K562 (cell line): ENCODE measurements at places on chromosomes 6 and 20. TPM values are rescaled to one million over a fixed set of nuclear protein-coding genes. Genes with fewer than 3 reads are reported as not detected.

DNA sequence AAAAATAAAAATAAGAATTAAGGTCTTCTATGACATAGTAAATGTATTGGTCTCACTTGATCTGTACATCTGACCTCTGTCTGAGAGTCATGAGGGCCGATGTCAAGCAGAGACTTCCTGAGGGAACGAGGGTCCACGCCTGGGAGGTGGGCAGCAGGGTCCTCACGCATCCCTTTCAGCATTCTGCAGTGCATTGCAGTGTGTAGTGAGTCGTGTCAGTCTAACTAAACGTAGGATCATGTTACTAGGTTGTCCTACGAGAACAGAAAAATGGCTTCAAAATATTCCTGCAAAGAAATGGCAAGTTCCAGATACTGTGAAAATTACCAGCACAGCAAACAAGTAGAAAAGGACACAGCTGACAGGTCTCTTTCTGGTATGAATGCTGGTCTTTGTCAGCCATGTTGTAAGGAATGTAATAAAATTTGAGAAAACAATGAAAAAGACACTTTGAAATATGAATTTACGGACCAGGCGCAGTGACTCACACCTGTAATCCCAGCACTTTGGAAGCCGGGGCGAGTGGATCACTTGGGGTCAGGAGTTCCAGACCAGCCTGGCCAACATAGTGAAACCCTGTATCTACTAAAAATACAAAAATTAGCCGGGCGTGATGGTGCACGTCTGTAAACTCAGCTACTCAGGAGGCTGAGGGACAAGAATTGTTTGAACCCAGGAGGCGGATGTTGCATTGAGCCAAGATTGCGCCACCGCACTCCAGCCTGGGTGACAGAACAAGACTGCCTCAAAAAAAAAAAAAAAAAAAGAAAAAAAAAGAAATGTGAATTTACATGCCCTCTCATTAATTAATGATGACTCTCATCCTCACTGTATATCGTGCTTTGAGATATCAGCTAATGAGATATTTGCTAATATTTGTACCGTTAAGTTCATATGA, 2.4 kb upstream of the AHCY start:
- DNase-seq: no peak
- H3K4me3 ChIP-seq: no peak overlapping the region
- H3K36me3 ChIP-seq: peaks cover 16% of the 10 kb centered on the region; the same call in 2 of the 3 replicates
- H3K27ac ChIP-seq: no peak overlapping the region
- H3K27me3 ChIP-seq: no peaks in the 10 kb centered on the region

- H3K27ac ChIP-seq: no peak overlapping the region
- no peak overlapping the region for H3K4me3 ChIP-seq
- no peaks in the 10 kb centered on the region for H3K4me1 ChIP-seq
- DNase-seq: peak; percentile 11
Observed at GRCh38 chr6:55276745-55277530, 50.3 kb upstream of the GFRAL start.

DNA sequence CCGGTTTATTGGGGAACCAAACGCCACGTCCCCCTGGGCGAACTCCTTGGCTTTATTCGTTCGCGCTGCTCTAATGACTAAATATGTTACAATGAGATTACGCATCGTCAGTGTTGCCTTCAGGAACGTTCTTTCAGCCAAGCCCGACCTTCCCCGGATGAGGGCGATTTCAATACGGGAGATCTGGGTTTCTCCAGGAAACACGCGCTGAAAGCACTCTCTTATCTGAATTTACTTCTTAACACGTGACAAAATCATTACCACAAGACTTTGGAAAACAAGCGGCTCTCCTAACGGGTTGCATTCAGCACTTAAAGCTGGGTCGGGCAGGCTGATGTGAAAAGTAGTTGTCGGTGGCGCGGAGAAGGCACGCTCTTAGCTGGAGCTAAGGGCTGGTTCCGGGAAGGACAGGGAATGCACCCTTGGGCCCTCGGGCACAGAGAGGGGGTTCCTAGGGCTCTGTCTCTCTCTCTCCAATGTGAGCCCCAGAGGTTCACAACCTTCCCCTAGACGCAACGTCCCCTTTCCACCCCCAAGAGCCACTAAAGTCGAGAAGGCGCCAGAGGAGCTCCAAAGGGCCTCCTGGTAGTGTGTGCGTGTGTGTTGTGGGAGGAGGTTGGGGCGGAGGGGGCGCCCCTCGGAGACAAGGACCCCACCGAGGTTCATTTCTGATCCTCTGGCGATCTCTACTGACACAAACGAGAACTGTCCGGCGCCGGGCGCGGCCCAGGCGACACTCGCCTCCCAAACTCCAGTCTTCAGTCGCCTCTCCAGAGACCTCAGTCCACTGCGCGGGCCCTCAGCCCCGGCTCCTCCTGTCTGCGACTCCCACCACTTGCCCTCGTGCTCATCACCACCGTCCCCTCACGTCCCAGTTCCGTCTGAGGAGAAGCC, 7.1 kb upstream of the NKX2-2 start:
- no peak overlapping the region for H3K27ac ChIP-seq
- H3K4me1 ChIP-seq: no peaks in the 10 kb centered on the region
- no peak overlapping the region for H3K4me3 ChIP-seq

L3MBTL1 gene
- 6.1 and 9.4 TPM in 2 replicates for total RNA-seq
